ENCODE measurements at places on chromosomes 7 and 10. TPM values are rescaled to one million over a fixed set of nuclear protein-coding genes. Genes with fewer than 3 reads are reported as not detected.

OR6V1 gene
- not detected for polyA plus RNA-seq

RADIL gene
- 1.3 TPM for polyA plus RNA-seq

ZNF425 gene
- 8.6 TPM for polyA plus RNA-seq

GRCh38 chr10:79941146-79941545, 7.8 kb downstream of the SFTPD start:
- no peak for DNase-seq

GRCh38 chr7:156612930-156613329, 27.6 kb upstream of the RNF32 start:
- no peak for DNase-seq

DNA sequence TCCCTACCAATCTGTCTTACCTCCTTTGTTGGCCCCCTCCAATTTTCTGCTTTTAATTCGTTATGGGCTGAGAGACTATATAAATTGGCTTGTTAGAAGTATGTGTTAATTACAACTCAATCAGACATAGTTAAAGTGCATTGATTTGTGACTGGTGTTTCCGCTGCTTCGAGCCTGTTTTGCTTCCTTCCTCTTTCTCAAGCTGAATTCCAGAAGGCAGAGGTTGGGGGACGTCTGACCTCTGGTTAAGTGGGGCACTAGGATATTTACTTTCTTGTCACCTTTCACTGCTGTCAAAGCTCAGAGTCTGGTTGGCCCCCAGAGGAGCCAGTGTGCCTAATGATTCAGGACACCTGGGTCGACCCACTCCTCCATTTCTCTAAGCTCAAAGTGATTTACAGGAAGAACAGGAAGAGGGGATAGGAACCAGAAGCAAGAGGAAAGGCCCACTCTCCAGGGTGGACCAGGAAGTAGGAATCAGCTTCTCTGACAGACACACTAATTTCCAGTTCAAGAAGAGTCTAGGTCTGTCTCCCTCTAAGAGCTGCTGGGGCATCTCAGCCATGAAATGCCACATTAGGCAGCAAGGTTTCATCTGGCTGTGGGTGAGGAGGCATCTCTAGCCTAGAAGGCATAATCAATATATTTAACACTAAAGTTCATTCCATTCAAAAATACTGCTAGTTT, 397.2 kb upstream of the NPVF start:
- no peak for DNase-seq

DNA sequence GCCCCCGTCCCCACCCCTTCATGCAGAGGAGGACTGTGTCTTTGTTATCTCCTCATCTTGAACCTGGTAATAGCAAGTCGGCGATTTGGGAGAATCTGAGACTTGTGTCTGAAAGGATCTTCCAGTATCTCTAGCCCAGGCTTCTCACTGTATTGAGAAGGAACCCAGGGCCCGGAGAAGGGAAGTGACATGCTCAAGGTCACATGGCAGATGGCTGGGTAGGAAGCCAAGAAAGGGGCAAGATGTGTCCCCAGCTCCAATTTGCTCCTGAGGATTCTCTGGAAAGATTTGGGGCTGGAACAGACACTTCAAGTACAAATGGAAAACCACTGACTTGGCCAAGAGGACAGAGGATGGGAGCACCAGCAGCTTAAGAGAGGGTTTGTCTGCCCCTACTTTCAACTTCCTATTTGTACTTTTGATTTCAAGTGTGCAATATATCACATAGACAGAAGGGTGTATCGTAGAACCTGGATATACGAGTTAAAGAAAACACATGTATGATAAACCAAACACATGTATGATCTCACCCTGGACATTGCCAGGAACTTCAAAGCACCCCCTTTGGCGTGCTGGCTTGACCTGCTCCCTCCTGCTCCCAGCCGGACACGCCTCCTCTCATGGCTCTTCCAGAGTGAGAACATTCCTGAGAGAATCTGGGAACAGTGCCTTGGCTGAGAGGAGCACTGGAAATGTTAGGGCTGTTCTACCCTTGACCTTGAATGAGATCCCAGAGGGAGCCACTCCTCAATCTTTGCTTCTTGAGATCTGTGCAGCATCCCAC, 79.7 kb downstream of the CDH23 start:
- no peak for DNase-seq
